ENCODE measurements at places on chromosomes 5 and 9. TPM values are rescaled to one million over a fixed set of nuclear protein-coding genes. Genes with fewer than 3 reads are reported as not detected.

Gene HAND1
- total RNA-seq, result 0.18 TPM

Gene SURF1
- 52.1 TPM for total RNA-seq

Gene PTGR1
- 114 TPM for total RNA-seq

Gene UGT3A2
- total RNA-seq, result not detected

Gene PCDH1
- total RNA-seq, result not detected

Gene ASS1
- 85.3 TPM for total RNA-seq

Gene NOL8
- total RNA-seq, result 7.2 TPM

Gene FOXD4L3
- total RNA-seq, result not detected

Gene CNTNAP3B
- total RNA-seq, result 2.6 TPM

Gene FGF1
- 1.8 TPM for total RNA-seq

Gene PCDHGA1
- total RNA-seq, result not detected
